ENCODE measurements at places on chromosomes 4 and X.

GRCh38 chr4:159542296-159542695 lies 439.4 kb downstream of the RAPGEF2 start:
- no peak for DNase-seq

GRCh38 chr4:32163125-32163524 lies 1443.0 kb downstream of the PCDH7 start:
- no peak for DNase-seq

GRCh38 chr4:53039741-53040458 lies 177.8 kb downstream of the RASL11B start:
- DNase-seq, result no peak

GRCh38 chrX:96147681-96148080 lies 537.0 kb upstream of the DIAPH2 start:
- DNase-seq, result no peak

GRCh38 chrX:70096052-70096451 lies 33.8 kb downstream of the OTUD6A start:
- peak; percentile 11 for DNase-seq

Measured in brain microvascular endothelial cell (primary cell).